Hepatocyte (in vitro differentiated cells): ENCODE measurements at places on chromosomes 13 and 19.

- no peak for DNase-seq
These were observed 692.7 kb downstream of the UQCRFS1 start for GRCh38 chr19:28519952-28520861.

GRCh38 chr13:70311191-70311590 is 202.9 kb upstream of the KLHL1 start:
- no peak for DNase-seq

- no peak for DNase-seq
These were observed 133.6 kb downstream of the COL4A1 start for GRCh38 chr13:110173247-110173818.

DNA sequence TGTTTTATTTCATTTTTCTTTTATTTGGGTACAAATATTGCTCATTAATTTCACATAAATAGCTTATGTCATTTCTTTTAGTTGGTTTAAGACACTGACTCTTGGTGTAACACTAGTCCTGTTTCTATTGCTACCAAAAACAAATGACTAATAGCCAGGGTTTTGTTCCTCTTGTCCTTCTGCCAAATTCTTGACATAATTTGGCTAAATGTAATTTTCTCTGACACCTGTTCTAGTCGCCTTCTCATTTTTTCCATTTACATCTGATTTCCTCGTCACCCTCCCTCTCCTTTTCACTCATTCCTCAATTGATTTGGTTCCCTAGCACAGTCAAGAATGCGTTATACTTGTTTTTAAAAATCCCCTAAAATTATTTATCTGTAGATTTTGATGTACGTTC is 1718.7 kb downstream of the EFNB2 start:
- no peak for DNase-seq

GRCh38 chr19:35462476-35462953 is 14.5 kb downstream of the FFAR2 start:
- no peak for DNase-seq

DNA sequence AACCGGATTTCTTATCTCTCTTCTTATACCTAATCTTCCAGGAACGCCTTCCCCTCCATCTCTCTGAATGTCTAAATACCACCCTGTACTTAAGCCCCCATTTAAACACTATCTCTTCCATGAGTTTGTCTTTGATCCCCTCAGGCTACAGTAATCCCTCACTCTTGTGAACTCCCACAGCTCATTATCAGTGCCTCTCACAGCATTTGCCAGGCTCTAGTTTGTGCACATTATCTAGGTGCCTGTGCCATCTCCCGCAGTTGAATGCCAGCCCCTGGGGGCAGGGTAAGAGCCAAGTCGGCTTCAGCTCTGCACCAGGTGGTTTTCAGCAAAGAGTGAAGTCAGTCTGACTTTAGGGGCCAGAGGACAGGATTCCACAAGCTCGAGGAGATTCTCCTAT is 71.4 kb downstream of the FREM2 start:
- no peak for DNase-seq

- DNase-seq: peak; percentile 82
These were observed 3.5 kb upstream of the CIRBP start for GRCh38 chr19:1265615-1266128.

DNA sequence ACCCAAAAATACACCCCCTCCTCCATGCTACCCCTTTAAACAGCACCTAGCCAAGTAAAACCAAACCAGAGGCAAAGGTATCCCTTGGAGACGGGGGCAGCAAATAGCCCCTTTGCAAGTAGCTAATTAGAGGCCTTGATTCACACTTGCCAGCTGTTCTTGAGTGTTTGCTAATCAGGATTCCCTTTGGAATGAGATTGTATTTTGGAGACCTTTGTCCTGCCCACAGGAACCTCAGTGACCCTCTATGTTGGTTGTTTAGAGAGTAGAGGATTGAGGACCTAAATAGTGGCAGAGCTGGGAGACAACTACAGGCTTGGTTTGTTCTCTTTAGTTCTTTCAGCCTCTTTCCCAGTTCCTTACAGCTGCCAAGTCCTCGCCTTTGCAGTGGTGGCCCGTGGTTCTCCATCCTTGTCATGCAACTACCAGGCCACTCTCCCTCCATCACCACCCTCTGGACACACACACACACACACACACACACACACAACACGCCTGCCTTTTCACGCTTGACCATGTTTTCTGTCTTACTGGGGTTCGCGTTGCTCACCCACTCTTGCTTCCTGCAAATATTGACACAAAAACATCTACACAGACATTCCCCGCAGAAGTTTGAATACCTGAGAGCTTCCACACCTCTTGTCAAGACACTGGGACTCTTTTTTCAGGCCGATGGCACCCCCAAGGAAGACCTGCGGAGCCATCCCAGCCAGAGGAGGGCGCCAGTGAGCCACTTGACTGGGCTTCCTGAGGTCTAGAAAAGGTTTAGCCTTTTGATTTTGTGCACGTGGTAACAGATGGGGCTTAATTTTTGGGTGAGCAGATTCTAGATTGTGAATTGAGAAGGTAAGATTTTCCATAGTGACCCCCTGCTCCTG is 80.0 kb upstream of the GPR183 start:
- no peak for DNase-seq

DNA sequence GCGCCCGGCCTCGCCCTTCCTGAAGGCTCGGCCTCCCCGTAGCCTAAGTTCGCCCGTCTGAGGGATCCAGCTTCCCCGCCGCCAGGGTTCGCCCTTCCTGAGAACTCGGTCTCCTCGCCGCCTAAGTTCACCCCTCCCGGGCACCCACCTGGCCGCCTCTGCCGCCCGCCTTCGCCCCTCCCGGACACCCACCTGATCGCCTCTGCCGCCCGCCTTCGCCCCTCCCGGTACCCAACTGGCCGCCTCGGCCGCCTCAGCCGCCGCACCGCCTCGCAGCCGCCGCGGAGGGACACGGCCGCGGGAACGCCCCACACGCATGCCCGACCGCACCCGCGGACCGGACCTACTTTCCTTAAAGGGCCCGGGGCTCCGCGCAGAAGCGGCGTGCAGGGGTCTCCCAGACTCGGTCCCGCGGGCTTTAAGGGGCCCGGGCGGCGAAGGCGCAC is at the start of gene MOB3A:
Gene MOB3A, minus strand, starts transcription at position 293 of the 446 bp plus-strand sequence. CDS start 17,766 bp downstream, outside the sequence.
- peak; percentile 95 for DNase-seq

- no peak for DNase-seq
These were observed 13.5 kb downstream of the PLAUR start for GRCh38 chr19:43656436-43656835.

DNA sequence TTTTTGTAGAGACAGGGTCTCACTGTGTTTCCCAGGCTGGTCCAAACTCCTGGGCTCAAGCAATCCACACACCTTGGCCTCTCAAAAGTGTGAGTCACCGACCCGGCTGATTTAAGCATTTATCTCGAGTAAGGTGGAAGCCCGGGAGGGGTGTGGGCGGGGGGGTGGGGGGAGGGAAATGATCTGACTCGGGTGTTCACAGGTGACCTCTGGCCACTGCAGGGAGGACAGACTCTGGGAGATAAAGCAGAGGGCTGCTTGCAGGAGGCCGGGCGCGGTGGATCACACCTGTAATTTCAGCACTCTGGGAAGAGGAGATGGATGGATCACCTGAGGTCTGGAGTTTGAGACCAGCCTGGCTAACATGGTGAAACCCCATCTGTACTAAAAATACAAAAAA is 7.9 kb downstream of the DENND1C start:
- DNase-seq: peak; percentile 76

DNA sequence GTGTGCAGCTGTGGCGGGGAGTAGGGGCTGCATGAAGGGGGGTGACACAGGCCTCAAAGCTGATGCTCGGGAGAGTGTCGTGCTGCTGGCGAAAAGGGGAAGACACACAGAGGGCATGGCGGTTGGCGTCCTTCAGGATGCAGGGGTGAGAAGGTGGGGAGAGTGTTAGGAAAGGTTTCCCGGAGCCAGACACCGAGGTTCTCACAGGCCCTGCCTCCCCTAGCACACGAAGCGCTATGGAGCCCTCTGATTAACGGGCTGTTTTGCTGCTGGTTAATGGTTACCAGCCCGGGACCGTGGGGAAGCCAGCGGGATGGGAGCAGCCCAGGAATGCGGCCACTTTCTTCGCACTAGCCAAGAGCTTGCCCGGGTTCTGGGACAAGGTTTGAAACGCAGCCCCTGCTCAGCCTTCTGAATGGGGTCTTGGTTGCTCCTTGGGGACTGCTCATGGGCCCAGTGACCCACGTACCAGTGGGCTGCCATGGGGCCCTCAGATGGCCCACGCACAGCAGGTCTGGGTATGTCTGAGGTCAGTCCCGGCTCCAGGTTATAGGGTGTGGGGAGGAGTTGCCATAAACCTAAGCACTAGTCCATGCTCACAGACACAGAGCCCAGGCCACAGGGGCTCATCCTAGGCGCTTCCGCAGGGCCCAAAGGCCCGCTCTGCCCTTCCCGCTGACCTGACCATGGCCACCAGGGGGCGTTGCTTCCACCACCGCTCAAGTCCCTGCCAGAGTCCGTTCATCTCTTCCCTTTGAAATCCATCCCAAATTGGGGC is 31.3 kb upstream of the ISYNA1 start:
- DNase-seq: peak; percentile 79

GRCh38 chr13:74596691-74597090 is 462.5 kb upstream of the KLF12 start:
- DNase-seq: no peak

DNA sequence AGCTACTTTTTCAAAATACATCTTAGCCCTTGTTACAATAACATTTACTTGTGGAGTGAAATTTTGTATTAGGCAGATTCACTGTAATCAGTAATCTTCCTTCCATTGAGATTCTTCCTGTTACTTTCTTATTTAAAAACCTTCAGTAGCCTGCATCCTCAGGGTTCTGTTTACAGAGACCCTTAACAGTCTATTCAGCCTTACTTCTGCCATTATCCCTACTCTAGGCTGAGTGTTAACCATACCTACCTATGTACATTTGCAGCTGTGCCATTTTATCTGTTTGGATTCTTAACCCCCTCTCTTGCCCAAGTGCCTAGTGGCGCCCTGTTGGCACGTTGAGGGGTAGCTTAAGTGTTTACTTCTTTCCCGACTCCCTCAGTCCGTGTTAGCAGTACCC is 71.9 kb downstream of the LRCH1 start:
- no peak for DNase-seq

DNA sequence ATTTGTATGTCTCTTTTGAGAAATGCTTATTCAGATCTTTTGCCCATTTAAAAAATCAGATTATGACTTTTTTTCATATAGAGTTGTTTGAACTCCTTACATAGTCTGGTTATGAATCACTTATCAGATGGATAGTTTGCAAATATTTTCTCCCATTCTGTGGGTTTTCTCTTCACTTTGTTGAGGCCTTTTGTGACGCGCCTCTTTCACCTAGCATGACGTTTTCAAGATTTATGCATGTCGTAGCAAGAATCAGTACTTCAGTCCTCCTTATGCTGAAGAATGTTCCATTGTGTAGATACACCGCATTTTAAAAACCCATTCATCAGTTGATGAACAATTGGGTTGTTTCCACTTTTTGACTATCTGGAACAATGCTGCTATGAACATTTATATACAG is 13.4 kb downstream of the PABPC3 start:
- no peak for DNase-seq

GRCh38 chr13:25742220-25742619 is 309.6 kb downstream of the SHISA2 start:
- DNase-seq: no peak

GRCh38 chr19:932648-933552 is 7.1 kb downstream of the ARID3A start:
- DNase-seq: no peak

GRCh38 chr13:103618151-103618550 is 551.9 kb upstream of the SLC10A2 start:
- DNase-seq: no peak

- DNase-seq: no peak
These were observed 62.7 kb downstream of the SLITRK1 start for GRCh38 chr13:83819611-83820010.

DNA sequence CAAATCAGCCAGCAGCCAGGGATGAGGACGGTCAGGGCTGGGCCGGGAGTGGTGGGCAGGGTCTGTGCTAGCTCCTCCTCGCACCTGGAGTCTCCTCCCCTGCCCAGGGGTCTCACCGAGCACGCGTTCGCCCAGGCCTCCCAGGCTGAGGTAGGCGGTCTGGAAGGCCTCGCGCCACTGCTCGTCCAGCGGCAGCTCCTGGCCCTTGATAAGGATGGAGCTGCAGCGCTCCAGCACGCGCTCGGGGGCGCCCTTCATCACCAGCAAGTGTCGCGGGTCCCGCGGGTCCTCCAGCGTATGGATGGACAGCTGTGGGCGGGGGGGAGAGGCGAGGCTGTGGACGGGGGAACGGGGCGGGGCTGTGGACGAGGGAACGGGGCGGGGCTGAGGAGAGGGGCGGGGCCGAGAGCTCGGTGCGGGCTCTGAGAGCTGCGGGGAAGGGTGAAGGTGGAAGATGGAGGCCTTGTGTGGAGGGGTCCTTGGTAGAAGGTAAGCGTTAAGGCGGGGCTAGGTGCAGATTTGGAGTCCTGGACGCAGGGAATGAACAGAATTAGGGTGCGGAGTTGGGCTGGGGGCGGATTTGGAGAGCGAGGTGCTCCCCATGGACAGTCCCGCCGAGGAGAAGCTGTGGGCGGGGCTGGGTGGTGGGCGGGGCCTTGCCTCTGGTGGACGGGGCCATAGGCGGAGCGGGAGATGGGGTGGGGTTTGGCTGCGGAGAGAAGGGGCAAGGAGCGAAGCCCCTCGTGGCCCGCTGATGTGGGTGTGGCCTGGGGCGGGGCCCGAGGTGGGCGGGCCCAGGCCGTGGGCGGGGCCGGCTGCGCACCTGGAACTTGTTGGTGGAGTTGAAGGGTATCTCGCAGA is 5.7 kb downstream of the ATP4A start:
- peak; percentile 78 for DNase-seq

GRCh38 chr13:99376924-99377323 is 69.7 kb upstream of the GPR183 start:
- DNase-seq: no peak

GRCh38 chr13:29621841-29622240 is 26.4 kb upstream of the SLC7A1 start:
- DNase-seq: no peak

- DNase-seq: no peak
These were observed 20.1 kb downstream of the RYR1 start for GRCh38 chr19:38453596-38453995.

DNA sequence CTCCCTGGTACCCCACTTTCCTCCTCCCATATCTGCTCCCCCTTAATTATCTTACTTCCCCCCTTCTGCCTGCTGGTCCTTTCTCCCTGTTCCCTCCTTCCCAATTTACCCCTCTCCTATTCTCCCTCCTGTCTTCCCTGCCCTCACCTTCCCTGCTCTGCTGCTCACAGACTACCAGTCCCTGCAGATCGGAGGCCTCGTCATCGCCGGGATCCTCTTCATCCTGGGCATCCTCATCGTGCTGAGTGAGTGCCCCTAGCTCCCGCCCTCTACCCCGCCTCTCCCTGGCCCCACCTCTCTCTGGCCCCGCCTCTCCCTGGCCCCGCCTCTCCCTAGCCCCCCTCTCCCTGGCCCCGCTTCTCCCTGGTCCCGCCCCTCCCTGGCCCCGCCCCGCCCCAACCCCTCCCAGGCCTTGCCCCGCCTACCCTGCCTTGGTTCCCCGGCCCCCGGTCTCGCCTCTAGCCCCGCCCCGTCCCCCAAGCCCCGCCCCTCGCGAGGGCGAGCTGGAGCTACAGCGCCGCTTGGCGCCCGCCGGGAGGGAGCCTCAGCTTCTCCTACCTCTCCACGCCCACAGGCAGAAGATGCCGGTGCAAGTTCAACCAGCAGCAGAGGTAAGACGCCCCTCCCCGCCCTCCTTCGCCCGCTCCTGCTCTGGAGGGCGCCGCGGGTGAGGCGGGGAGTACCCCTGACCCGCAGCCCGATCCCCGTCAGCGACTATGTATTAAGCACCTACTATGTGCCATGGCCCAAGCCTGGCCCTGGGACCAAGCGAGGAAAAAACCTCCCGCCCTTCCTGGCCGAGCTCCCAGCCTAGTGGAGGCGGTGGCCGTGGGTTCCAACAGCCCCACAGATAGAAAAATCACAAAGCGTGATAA is 1.9 kb upstream of the FXYD7 start:
- DNase-seq: peak; percentile 95
